ENCODE measurements at places on chromosomes 5 and 9. TPM values are rescaled to one million over a fixed set of nuclear protein-coding genes. Genes with fewer than 3 reads are reported as not detected.
A peak's percentile ranks its signal among the peaks of the same experiment; 100 is the strongest.

Gene TMC1
- not detected for total RNA-seq

DNA sequence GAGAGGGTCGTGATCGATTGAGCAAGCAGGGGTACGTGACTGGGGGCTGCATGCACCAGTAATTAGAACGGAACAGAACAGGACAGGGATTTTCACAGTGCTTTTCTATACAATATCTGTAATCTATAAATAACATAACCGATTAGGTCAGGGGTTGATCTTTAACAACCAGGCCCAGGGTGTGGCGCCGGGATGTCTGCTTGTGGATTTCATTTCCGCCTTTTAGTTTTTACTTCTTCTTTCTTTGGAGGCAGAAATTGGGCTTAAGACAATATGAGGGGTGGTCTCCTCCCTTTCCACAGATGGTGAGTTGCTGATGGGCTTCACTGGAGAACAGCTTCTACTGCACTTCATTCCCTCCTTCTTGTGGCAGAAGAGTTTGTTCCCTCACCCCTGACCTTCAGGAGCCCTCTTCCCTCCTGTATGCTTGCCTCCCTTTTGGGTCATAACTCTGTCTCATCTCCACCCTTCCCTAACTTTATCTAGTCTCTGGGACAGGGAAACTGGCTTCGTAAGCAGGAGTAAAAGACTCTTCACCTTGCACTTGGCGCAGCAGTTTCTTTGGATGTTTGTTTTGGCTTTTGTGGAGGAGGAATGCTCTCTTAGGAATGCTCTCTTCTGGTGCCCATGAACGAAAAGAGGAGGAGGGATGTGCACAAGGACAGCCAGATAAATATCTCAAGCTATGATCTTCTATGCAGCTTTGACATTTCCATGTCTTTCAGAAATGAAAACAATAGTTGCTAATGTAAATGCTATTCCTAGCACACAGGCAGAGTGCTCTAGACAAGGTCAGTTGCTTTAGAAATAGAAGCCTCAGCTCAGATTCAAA is 139.8 kb upstream of the RPS23 start:
- DNase-seq = no peak
- H3K4me3 ChIP-seq = no peak overlapping the region
- no peaks in the 10 kb centered on the region for H3K36me3 ChIP-seq
- H3K27me3 ChIP-seq = no peaks in the 10 kb centered on the region
- peaks cover 39% of the 10 kb centered on the region for H3K4me1 ChIP-seq

GRCh38 chr9:100277166-100277979 is 75.4 kb downstream of the TEX10 start:
- H3K27ac ChIP-seq = no peak overlapping the region
- H3K4me1 ChIP-seq = no peaks in the 10 kb centered on the region
- no peak for DNase-seq
- no peaks in the 10 kb centered on the region for H3K27me3 ChIP-seq
- H3K4me3 ChIP-seq = no peak overlapping the region

GRCh38 chr5:27402828-27403227 is 364.4 kb upstream of the CDH9 start:
- H3K27ac ChIP-seq = no peak overlapping the region
- no peaks in the 10 kb centered on the region for H3K4me1 ChIP-seq
- H3K36me3 ChIP-seq = no peaks in the 10 kb centered on the region
- no peak for DNase-seq

Gene PCDHA7
- total RNA-seq = 0.26 TPM

Gene NTRK2
- not detected for total RNA-seq

- no peak overlapping the region for H3K4me3 ChIP-seq
- no peaks in the 10 kb centered on the region for H3K27me3 ChIP-seq
- H3K36me3 ChIP-seq = no peaks in the 10 kb centered on the region
- H3K4me1 ChIP-seq = no peaks in the 10 kb centered on the region
- H3K27ac ChIP-seq = no peak overlapping the region
Measured at GRCh38 chr9:78826527-78826926, 529.6 kb downstream of the PSAT1 start.

- H3K27ac ChIP-seq = no peak overlapping the region
- H3K4me3 ChIP-seq = no peak overlapping the region
- H3K27me3 ChIP-seq = no peaks in the 10 kb centered on the region
Measured at GRCh38 chr9:109903515-109904138, 123.6 kb downstream of the PALM2AKAP2 start.

- H3K27me3 ChIP-seq = no peaks in the 10 kb centered on the region
- no peaks in the 10 kb centered on the region for H3K36me3 ChIP-seq
- DNase-seq = no peak
Measured at GRCh38 chr5:88474574-88474973, 205.9 kb upstream of the TMEM161B start.

DNA sequence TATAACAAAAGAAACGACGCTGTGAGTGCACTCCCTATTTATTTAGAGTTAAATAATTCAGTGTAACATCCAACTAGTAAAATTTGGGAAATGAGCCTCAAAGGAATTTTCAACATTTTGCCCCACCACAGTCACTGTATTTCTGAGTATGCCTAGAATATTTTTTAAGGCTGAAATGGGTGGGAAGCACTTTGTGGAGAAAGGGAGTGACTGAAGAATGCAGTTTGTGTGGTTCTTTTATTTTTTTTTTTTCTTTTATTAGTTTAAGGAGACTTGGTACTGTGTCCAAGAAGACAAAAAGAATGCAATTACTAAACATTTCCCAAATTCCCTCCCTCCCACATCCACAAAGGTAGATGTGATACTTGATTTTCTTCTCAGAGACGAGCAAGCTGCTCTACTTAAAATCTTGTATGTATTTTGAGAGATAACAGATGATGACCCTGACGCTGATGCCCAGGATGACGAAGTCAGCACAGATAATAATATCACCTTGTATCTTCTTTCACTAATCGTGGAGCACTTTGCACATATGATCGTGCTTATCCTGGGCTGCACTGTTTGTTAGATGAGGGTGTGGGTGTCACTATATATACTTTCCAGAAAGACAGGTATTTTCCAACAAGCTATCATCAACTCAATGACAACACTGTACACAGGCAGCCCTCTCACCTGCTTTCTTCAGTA is 586.3 kb downstream of the RAB3C start:
- H3K4me1 ChIP-seq = no peaks in the 10 kb centered on the region
- H3K36me3 ChIP-seq = no peaks in the 10 kb centered on the region
- no peaks in the 10 kb centered on the region for H3K27me3 ChIP-seq
- H3K27ac ChIP-seq = no peak overlapping the region
- DNase-seq = no peak

DNA sequence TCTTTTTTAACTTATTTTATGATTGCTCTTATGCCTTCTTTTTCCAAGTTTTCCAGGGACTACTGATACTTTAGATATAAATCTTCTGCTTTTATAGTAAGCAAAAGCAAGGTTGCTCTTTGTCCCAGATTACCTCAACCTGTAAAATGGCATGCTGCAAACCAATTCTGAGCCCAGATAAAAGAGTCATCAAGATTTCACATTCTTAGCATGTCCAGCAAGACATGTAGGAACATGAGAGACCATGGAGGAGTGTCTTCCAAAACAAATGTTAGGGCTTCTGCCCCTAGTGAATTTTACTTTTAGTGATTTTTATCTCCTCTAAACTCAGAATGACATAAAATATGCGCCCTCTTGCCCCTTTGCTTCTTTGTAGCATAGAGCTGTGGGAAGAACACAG is 7.0 kb upstream of the CDC20B start:
- no peak overlapping the region for H3K4me3 ChIP-seq
- peaks cover 7% of the 10 kb centered on the region for H3K4me1 ChIP-seq
- H3K36me3 ChIP-seq = no peaks in the 10 kb centered on the region
- H3K27ac ChIP-seq = no peak overlapping the region
- H3K27me3 ChIP-seq = no peaks in the 10 kb centered on the region

DNA sequence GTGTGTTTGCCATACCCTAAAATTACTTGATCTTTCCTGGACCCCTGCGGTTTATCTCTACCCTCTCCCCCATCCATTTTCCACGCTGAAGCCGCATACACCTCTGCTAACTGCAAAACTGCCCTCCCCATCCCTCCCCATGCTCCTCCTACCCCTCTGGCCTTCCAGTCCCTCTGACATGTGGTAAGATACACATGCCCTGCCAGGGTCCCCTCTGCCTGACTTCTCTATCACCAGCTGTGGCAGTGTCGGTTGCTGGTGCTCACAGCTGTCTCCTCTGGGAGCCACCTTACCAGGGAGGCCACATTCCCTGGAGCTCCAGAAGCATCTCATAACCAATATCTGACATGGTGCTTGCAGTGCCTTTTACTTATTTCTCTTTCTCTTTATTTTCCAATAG is 58.9 kb upstream of the COL15A1 start:
- no peak for DNase-seq
- peaks cover 7% of the 10 kb centered on the region for H3K27me3 ChIP-seq
- no peak overlapping the region for H3K4me3 ChIP-seq
- no peaks in the 10 kb centered on the region for H3K4me1 ChIP-seq

GRCh38 chr9:29751226-29751625 is 2177.9 kb upstream of the C9orf72 start:
- H3K27me3 ChIP-seq = no peaks in the 10 kb centered on the region
- DNase-seq = no peak
- no peak overlapping the region for H3K4me3 ChIP-seq
- H3K4me1 ChIP-seq = no peaks in the 10 kb centered on the region

Gene IFNA13
- total RNA-seq = not detected

- H3K27me3 ChIP-seq = no peaks in the 10 kb centered on the region
- DNase-seq = no peak
- peaks cover 34% of the 10 kb centered on the region for H3K4me1 ChIP-seq
- no peak overlapping the region for H3K4me3 ChIP-seq
- no peak overlapping the region for H3K27ac ChIP-seq
Measured at GRCh38 chr5:143084407-143084806, 314.2 kb downstream of the ARHGAP26 start.

Gene ADAMTS2
- not detected for total RNA-seq

DNA sequence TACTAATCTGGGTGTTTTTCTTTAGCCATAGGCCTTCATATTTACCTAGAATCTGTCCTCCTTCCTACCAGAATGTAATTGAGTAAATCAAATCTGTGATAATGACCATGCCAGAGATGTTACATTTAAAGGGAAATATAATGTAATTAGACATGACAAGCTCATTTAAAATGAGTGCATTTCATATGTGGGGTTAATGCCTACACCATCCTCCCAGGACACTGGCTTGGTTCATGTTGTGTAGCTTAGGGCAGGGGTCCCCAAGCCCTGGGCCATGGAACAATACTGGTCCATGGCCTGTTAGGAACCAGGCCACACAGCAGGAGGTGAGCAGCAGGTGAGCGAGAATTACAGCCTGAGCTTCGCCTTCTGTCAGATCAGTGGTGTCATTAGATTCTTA is 276.9 kb upstream of the DAP start:
- H3K4me3 ChIP-seq = no peak overlapping the region
- H3K36me3 ChIP-seq = no peaks in the 10 kb centered on the region
- no peaks in the 10 kb centered on the region for H3K27me3 ChIP-seq
- no peaks in the 10 kb centered on the region for H3K4me1 ChIP-seq

Gene SVEP1
- total RNA-seq = 0.04 TPM

Gene ACER2
- 2.4 TPM for total RNA-seq

DNA sequence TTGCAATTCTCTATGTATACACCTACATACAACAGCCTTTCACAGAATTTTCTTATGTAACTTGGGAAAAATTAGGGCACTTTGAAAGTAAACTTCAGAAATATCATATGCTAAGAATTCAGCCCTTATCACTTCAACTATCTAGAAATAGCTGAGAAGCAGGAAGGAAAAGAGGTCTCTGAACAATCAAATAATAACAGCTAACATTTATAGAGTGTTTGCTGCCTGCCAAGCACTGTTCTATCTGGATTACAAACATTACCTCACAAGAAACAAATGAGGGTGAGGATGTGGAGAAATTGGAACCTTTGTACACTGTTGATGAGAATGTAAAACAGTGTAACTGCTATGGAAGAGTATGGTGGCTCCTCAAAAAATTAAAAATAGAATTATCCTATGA is 4.4 kb upstream of the FBXO38 start:
- H3K27me3 ChIP-seq = no peaks in the 10 kb centered on the region
- no peak for DNase-seq
- peaks cover 20% of the 10 kb centered on the region for H3K4me1 ChIP-seq

- no peaks in the 10 kb centered on the region for H3K4me1 ChIP-seq
- no peaks in the 10 kb centered on the region for H3K36me3 ChIP-seq
- no peaks in the 10 kb centered on the region for H3K27me3 ChIP-seq
- H3K4me3 ChIP-seq = no peak overlapping the region
- DNase-seq = no peak
Measured at GRCh38 chr9:111113712-111114111, 75.4 kb upstream of the LPAR1 start.

DNA sequence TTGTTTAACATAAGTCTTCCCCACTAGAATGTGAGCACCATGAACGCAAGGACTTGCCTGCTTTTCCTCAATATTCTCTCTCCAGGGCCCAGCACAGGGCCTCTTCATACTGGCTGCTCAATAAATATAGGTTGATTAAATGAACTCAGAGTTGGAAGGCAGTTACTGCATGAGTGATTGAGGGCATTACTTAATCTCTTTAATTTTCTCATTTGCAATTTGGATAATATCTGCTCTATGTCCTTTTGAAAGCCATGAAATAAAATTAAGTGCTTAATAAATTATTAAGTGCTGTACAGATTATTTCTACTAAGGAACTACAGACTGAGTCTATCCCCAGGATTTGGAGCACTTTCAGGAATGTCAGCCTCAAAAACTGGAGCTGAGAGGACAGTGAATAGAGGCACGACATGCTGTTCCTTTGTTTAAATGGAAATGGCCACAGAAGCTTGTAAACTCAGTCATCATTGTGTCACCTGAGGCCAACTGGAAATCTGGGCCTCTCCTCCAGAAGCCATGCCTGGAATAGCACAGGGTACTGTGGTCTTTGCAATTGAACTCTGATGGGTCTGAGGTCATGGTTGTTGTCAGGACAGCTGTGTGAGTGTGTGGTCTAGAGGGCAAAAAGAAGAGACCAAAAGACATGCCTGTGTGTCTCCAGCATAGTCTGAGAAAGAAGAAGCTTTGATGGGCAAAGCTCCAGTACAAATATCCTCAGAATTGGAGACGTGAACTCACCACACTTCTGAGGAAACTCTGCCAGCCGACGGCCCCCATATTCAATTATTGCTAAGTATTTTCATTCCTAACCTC is 86.1 kb downstream of the SH3TC2 start:
- H3K27me3 ChIP-seq = no peaks in the 10 kb centered on the region
- peak; percentile 93 for DNase-seq
- H3K4me3 ChIP-seq = no peak overlapping the region
- peak overlapping the region; percentile 85 for H3K27ac ChIP-seq
- H3K4me1 ChIP-seq = peaks cover 75% of the 10 kb centered on the region
- no peaks in the 10 kb centered on the region for H3K36me3 ChIP-seq

Gene SAXO1
- total RNA-seq = not detected

Gene SH3RF2
- total RNA-seq = 6.2 TPM

- no peaks in the 10 kb centered on the region for H3K4me1 ChIP-seq
- no peaks in the 10 kb centered on the region for H3K36me3 ChIP-seq
- DNase-seq = no peak
- H3K27ac ChIP-seq = no peak overlapping the region
Measured at GRCh38 chr9:35397923-35398322, 92.0 kb upstream of the RUSC2 start.

DNA sequence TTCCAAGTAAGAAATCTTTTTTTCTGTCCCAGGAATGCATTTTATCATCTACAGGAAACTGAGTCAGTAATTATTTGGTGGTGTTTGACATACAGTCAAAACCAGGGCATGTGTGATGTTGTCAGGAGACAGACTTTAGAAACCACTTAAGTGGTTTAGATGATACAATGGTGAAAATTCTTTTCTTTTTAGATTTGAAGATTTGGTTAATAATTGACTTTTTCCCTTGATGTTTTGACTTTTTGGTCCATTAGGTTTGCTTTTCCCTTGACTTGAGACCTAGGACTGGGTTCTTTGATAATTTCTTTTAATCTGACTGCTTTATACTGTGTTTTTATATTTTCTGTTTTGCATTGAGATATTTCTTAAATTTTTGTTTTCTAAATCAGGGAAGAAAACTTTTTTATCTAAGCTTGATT is 85.2 kb downstream of the RASGRF2 start:
- H3K27me3 ChIP-seq = 0 out of 2 replicates have a peak, but pooled peaks cover 4% of the 10 kb centered on the region
- no peak overlapping the region for H3K4me3 ChIP-seq
